ENCODE measurements at places on chromosomes 5 and 9. TPM values are rescaled to one million over a fixed set of nuclear protein-coding genes. Genes with fewer than 3 reads are reported as not detected.
A peak's percentile ranks its signal among the peaks of the same experiment; 100 is the strongest.

Gene ACTL7B
- not detected for total RNA-seq

GRCh38 chr9:72013292-72013760, 47.1 kb downstream of the C9orf57 start:
- no peaks in the 10 kb centered on the region for H3K27me3 ChIP-seq
- no peak overlapping the region for H3K27ac ChIP-seq
- no peaks in the 10 kb centered on the region for H3K36me3 ChIP-seq
- DNase-seq: no peak

Gene KIF3A
- total RNA-seq: 11.2 TPM

DNA sequence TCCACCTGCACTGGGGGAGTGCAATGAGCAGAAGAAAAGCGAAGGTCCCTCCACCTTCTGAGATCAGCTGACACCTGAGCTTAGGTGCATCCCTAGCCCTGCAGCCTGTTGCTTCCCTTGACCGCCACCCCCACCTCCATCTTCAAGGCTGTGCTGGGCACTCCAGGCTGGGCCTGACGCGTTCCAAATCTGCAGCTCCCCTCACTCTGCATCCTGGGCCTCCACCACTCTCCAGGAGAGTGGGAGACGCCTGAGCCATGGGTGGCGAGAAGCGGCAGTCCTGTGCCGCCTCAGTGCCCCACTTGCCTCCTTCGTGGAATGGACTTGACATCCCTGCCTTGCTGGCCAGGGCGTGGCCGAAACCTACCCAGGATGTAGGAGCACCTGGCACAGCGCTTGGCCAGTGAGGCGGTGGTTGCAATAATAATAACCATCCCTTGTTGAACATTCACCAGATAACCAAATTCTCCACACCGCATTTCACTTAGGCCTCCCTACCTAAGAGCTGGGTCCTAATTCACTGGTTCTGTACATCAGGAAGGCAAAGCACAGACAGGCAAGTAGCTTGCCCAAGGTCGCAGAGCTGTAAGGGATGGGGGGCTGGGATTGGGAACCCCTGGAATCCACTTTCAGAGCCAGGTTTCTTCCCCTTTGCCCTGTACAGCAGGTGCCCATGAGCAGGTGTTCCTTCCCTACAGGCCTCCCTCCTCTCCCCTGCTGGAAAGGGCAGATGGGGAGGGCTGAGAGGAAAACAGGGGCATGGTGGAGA, 11.7 kb downstream of the B4GALT7 start:
- H3K27ac ChIP-seq: no peak overlapping the region
- H3K4me1 ChIP-seq: peaks cover 9% of the 10 kb centered on the region
- no peaks in the 10 kb centered on the region for H3K36me3 ChIP-seq
- H3K27me3 ChIP-seq: no peaks in the 10 kb centered on the region
- DNase-seq: no peak

DNA sequence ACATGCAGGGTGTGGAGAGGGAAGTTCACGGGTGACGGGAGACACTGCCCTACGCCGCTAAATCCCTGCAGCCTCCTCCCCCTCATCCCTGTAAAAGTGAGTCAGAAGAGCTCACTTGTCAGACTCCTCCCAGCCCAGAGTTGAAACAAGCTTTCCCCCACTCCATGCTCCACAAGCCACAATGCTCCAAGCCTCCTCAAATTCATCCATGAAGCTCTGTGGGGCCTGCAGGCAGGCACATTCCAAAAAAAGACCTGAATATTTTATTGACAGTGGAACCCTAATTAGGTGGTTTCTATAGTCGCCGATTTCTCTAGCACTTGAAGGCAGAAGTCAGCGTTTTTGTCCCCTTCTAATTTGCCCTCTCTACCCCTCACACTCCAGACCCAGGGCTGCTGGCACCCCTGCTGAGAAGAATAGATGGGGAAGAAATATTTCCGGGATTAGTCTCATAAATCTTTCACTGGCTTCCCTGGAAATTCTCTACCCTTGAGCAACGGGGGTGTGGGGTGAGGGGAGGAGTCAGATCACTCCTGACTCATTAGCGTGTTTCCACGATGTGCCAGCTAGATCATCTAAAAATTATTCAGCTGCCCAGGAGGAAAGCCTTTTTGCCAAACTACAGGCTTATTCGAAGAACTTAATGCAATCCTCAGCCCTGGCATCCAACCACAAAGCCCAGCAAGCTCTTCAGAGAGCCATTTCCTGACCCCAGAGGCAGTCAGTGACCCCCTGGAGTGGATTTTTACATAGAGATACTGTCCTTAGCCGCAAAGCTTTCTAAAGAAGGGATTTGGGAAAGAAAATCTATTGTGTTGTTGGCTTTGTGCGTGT, 97.1 kb downstream of the ENC1 start:
- H3K4me3 ChIP-seq: peak overlapping the region; percentile 27
- peaks cover 41% of the 10 kb centered on the region for H3K4me1 ChIP-seq
- no peaks in the 10 kb centered on the region for H3K36me3 ChIP-seq
- H3K27me3 ChIP-seq: no peaks in the 10 kb centered on the region

Gene SCAI
- 35.0 TPM for total RNA-seq

GRCh38 chr9:79984429-79985067, 412.8 kb downstream of the TLE4 start:
- no peaks in the 10 kb centered on the region for H3K27me3 ChIP-seq
- no peak for DNase-seq
- no peaks in the 10 kb centered on the region for H3K36me3 ChIP-seq
- H3K4me1 ChIP-seq: no peaks in the 10 kb centered on the region
- no peak overlapping the region for H3K4me3 ChIP-seq

- no peaks in the 10 kb centered on the region for H3K36me3 ChIP-seq
- peaks cover 39% of the 10 kb centered on the region for H3K27me3 ChIP-seq
- no peak overlapping the region for H3K27ac ChIP-seq
- H3K4me1 ChIP-seq: peaks cover 22% of the 10 kb centered on the region
- peak overlapping the region; percentile 80 for H3K4me3 ChIP-seq
Measured at GRCh38 chr5:132491368-132492364, 1.1 kb upstream of the IRF1 start.

DNA sequence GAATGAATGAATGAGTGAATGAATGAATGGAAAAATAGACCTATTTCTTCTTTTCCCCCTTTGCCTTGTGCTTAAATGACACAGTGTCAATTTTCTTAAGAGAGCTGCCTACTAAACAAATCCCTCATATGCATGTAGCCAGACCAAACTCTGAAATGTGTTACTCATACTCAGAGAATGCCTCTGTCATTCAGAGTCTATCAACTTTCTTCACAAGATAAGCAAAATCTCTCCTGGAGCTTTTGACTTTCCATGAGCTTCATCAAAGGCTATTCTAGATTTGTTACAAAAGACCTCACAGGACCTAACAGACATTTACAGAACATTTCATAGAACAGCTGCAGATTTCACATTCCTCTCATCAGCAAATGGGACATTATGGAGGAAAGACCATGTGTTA, 275.7 kb upstream of the MSX2 start:
- H3K27ac ChIP-seq: no peak overlapping the region
- H3K36me3 ChIP-seq: no peaks in the 10 kb centered on the region
- H3K4me1 ChIP-seq: no peaks in the 10 kb centered on the region
- DNase-seq: no peak
- H3K4me3 ChIP-seq: no peak overlapping the region

- H3K4me1 ChIP-seq: no peaks in the 10 kb centered on the region
- H3K4me3 ChIP-seq: no peak overlapping the region
- no peak overlapping the region for H3K27ac ChIP-seq
- H3K36me3 ChIP-seq: no peaks in the 10 kb centered on the region
- no peak for DNase-seq
- peaks cover 4% of the 10 kb centered on the region for H3K27me3 ChIP-seq
Measured at GRCh38 chr5:169229342-169229892, 71.5 kb downstream of the SLIT3 start.

DNA sequence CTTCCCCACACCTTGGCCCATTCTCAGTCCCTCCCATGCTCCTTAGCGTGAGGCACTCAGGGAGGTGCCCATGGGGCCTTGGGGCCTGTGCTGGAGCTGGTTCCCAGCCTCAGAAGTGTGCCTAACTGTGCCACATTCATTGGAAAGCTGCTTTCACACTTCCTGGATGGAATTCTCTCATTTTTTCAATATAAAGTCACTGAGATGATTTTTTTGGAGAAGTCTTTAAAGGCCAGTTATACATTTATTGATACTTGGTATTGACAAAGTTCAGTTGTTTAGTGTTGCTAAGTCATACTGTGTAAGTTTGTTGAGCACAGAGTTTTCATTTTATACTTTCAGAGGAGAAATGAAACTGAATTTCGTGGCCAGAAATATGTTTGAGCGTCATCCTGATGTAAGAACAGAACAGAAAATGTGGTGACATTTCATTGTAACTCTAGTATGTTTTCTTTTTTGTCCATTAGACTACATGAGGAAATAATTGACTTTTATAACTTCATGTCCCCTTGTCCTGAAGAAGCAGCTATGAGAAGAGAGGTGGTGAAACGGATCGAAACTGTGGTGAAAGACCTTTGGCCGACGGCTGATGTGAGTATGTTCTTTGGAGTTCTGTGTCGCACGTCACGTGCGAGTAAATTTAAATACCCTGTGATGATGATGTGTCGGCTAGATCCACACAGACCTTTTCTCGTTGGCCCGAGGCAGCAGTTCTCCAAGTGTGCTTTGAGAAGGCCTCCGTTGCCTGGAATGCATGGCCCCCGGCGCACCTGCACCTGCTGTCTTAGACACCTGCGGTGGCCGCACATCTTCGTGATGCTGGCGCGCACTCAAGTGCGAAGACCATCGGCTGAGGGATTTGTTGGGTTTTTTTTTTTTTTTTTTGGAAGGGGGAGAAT, 24.1 kb downstream of the TENT4A start:
- DNase-seq: no peak
- H3K4me1 ChIP-seq: no peaks in the 10 kb centered on the region
- H3K27me3 ChIP-seq: no peaks in the 10 kb centered on the region
- peaks cover 9% of the 10 kb centered on the region for H3K36me3 ChIP-seq

DNA sequence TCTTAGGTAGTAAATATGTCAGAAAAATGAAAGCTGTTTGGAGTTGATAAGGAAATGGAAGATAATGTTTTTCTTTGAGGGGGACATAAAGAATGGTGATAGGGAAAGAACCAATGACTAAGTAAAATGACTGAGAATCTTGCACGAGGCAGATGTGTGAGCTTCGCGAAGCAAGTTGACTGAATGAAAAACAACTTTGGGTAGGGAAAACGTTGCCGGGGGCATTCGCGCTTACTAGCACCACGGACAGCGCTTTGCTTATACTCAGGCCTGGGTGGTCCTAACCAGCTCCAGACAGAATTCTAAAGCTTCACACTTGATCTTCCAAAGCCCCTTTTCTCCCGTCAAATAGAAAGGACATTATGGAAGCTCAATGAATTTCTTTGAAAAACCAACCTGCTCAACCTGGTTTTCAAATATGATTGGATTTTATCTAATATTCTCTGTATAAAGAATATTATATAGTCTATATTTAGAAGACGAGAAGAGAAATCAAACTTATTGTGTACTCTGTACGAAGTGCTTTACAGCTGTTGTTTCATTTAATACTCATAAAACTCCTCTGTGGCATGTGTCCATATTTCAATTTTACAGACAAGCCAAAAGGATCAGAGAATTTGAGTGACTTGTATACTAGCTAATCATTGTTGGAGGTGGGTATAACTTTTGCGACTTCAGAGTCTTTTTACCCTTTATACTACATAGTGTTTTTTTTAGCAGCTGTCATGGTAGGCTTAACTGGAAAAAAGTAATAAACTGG, 1.9 kb upstream of the CDKN2B start:
- no peak overlapping the region for H3K27ac ChIP-seq
- H3K4me1 ChIP-seq: peaks cover 11% of the 10 kb centered on the region
- peaks cover 51% of the 10 kb centered on the region for H3K27me3 ChIP-seq
- no peaks in the 10 kb centered on the region for H3K36me3 ChIP-seq
- no peak overlapping the region for H3K4me3 ChIP-seq

DNA sequence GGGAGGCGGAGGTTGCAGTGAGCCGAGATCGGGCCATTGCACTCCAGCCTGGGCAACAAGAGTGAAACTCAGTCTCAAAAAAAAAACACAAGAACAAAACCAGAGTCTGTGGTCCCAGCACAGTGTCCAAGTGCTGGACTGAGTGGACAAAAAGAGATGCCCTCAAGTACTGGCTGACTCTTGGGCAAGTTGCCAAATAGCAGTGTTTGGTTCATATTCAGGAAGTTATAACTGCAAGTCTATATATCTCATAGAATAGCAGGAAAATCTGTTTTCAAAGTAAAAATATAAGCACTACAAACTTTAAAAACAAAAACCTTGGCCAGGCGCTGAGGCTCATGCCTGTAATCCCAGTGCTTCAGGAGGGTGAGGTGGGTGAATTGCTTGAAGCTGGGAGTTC, 7.3 kb downstream of the HABP4 start:
- H3K36me3 ChIP-seq: no peaks in the 10 kb centered on the region
- no peaks in the 10 kb centered on the region for H3K27me3 ChIP-seq
- H3K27ac ChIP-seq: no peak overlapping the region
- peaks cover 29% of the 10 kb centered on the region for H3K4me1 ChIP-seq
- no peak for DNase-seq

GRCh38 chr5:137055271-137055872, 443.8 kb downstream of the SPOCK1 start:
- H3K4me3 ChIP-seq: no peak overlapping the region
- H3K27ac ChIP-seq: no peak overlapping the region
- no peak for DNase-seq
- no peaks in the 10 kb centered on the region for H3K4me1 ChIP-seq
- no peaks in the 10 kb centered on the region for H3K27me3 ChIP-seq

Gene FAM169A
- 78.7 TPM for total RNA-seq

- DNase-seq: no peak
- no peaks in the 10 kb centered on the region for H3K4me1 ChIP-seq
- H3K27ac ChIP-seq: no peak overlapping the region
- no peaks in the 10 kb centered on the region for H3K36me3 ChIP-seq
- no peaks in the 10 kb centered on the region for H3K27me3 ChIP-seq
Measured at GRCh38 chr5:123364441-123365155, 58.6 kb downstream of the CEP120 start.

DNA sequence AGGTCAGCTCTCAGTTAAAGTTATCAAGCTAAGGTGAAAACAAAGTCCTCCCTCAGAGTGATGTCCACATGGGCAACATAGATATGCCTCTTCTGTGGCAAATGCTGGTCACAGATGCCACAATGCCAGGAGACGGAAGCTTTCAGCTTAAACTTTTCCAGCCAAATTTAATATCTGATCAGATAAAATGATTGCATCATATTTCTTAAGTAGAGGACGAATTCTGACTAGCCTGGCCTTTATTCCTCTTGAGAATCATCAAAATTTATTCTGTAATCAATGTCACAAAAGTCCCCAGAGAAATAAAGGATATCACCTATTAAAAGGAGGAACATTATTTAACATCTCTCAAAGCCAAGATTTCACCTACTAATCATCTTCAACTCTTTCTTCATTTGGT, 161.9 kb downstream of the MARCHF11 start:
- H3K4me3 ChIP-seq: no peak overlapping the region
- DNase-seq: no peak
- no peaks in the 10 kb centered on the region for H3K4me1 ChIP-seq

Gene MAMDC2
- 13.7 TPM for total RNA-seq

DNA sequence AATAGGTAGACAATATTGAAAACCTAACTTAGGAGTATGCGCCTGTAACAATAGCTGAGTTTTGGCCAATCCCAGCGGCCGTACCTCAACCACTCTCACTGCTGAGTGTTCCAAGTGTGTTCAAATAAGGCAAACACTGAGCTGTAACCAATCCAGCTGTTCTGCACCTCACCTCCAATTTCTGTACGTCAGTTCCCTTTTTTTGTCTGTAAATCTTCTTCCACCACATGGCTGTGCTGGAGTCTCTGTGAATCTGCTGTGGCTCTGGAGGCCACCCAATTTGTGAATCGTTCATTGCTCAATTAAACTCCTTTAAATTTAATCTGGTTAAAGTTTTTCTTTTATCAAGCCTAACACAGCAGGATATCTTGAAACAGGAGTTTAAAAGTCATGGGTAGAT, 116.3 kb downstream of the SLC28A3 start:
- DNase-seq: no peak
- no peak overlapping the region for H3K4me3 ChIP-seq
- H3K27ac ChIP-seq: no peak overlapping the region
- no peaks in the 10 kb centered on the region for H3K27me3 ChIP-seq
